ENCODE measurements at places on chromosomes 11 and 22.

- no peak for DNase-seq
Measured at GRCh38 chr11:68927280-68928135, 23.8 kb downstream of the IGHMBP2 start.

GRCh38 chr11:118537409-118537980 lies 6.5 kb downstream of the TMEM25 start:
- DNase-seq = no peak

DNA sequence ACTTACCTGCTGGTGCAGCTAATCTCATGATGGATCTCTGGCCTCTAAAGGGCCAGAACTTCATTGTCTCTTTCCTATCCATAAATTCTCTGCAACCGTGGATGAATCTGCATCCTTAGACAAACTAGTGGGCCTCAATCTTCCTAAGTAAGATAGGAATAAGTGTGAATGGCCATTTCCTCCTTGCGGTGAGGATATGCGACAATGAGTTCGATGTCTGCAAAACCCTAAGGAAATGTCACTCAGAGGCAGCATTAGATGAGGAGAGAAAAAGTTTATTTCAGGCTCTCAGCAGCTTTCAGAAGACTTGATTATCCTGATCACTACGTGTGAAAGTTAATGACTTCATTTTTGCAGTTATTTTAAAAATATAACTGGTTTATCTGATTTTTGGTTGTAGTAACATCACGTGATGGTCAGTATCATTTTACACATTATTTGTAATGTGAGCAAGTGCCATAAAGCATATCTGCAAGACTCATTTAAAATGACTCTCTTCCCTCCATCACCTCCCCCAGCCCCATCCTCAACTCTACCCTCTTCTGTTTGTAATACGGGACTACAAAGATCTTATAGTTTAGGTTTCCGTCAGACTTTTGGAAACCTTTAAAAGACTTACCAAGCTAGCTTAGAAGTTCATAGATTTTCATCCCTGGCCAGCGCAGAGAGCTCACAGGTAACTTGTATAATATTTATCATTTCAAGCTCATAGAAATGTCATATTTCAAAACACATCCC lies 10.2 kb downstream of the GRAP2 start:
- DNase-seq = no peak

DNA sequence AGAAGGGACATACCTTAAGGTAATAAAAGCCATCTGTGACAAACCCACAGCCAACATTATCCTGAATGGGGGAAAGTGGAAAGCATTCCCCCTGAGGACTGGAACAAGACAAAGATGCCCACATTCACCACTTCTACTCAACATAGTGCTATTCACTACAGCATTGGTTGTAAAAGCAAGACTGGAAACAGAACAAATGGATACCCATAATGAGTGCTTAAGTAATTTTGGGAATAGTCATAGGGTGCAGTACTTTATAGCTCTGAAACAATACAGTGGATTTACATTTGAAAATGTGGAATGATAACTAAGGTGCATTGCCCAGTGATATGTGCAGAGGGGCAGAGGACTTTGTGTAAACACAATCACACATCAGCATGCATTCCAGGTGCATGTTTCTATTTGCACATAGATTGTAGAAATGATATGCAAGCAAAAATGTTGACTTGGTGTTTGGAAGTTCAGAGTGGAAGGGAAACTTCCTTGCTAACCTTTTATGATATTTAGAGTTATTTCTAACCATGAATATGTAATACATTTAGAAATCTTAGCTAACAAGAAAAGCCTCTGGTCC lies 112.3 kb downstream of the IGLL1 start:
- DNase-seq = no peak

- no peak for DNase-seq
Measured at GRCh38 chr11:10522921-10523320, 18.1 kb downstream of the RNF141 start.

GRCh38 chr11:62048100-62048499 lies 75.7 kb upstream of the INCENP start:
- peak; percentile 67 for DNase-seq

- DNase-seq = peak; percentile 81
Measured at GRCh38 chr22:38110863-38111852, 674 bp upstream of the BAIAP2L2 start.

DNA sequence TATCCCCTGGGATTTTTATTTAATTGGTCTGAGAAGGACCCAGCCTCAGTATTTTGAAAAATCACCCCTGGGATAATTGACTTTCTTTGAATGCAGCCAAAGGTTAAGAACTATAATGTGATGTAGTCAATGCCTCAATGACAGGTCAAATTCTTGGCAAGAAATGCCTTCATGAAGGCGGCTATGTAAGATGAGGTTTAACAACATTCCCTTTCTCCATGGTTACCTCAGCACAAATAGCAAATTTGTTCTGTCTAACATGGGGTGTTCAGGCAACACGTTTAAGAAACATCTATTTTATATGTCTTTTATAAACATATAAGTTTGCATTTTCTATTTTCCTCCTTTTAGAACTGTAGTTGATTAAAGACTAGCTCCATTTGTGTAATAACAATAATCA lies 5.3 kb downstream of the SLN start:
- DNase-seq = no peak

DNA sequence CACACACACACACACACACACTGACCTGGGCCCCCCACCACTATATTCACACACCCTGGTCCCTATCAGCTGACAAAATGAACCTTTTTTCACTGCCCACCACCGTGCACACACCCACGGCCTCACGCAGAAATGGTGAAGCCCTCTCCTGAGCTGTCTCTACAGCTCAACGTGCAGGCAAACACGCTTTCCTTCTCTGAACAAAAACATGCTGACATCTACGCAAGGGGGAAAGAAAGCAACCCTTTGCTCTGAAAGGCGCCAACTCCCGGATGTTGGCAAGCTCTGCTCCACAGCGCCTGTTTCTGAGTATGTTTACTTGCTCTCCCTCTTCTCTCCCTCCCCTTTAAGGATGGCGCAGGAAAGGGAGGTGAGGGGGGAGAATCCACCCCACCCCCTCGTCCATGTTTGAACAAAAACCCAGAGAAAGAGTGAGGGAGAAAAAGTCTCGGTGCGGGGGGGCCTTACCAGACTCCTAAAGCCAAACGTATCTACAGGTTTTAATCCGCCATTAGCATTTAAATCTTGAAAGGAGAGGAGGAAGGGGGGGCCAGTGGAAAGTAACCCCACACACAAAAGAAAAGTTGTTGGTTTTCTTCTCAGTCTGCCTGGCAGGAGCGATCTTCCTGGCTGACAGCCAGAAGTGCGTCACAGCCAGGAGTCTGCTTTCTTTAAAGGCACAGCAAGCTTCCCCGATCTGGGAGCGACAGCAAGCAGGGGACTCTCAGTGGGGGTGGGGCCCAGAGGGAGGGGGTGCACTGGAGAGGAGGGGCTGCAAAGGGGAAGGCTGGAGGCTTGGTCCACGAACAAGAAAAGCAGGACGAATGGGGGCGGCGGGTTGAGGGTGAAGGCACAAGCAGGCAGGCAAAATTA lies 39.6 kb downstream of the NUMA1 start:
- peak; percentile 91 for DNase-seq

- DNase-seq = no peak
Measured at GRCh38 chr22:44172370-44173108, 8.2 kb upstream of the PARVG start.

DNA sequence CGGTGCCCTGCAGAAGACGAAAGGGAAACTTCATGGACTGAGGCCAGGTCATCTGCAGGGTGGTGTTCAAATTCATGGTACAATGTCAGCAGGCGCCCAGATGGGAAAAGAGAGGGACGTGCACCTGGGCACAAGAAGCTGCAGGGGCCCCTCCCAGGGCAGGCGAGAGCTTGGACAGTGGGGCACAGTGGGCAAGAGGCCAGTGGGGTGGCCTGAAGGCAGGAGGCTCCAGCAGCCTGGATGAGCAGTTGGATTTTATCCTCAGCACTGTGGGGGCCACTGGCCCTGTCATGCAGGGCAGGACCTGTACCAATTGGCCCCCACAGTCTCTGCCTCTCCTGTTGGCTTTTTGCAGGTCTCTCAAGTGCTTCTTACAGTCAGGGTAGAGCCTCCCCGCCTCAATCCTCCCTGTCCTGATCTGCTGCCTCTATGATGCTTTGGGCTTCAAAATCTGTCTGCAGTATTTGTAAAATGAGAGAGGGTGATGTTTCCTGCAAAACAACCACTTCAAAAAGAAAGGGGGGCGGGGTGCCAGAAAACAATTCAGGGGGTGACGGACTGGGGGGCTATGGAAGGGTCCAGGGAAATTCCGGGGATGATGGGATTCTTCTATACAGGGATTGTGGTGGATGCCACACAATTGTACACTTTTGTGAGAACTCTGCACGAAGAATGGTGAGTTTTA lies 1.7 kb upstream of the BID start:
- DNase-seq = no peak

- peak; percentile 86 for DNase-seq
Measured at GRCh38 chr11:69718147-69718546, 14.3 kb upstream of the FGF19 start.

DNA sequence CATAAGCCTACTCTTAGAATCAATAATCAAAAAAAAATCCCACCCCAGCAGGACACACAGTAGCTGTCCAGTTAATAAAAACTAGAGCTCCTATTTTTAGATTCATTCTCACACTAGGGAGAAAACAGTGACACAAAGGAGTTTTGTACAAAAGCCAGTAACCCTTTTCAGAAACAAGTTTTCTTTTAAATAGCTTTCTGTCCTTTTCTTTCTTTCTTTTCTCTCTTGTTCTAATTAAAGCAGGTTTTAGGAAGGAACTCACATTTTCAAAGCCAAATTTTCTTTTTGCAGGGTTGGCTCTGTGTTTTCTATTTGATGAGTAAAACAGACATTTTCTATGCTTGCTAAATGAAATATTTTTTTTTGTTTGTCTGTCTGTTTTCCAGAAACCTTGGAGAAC lies 1390.7 kb downstream of the FAM181B start:
- no peak for DNase-seq

GRCh38 chr11:9144828-9145227 lies 53.4 kb upstream of the SCUBE2 start:
- DNase-seq = no peak

GRCh38 chr22:48318575-48319320 lies 1508.9 kb downstream of the BRD1 start:
- peak; percentile 32 for DNase-seq

DNA sequence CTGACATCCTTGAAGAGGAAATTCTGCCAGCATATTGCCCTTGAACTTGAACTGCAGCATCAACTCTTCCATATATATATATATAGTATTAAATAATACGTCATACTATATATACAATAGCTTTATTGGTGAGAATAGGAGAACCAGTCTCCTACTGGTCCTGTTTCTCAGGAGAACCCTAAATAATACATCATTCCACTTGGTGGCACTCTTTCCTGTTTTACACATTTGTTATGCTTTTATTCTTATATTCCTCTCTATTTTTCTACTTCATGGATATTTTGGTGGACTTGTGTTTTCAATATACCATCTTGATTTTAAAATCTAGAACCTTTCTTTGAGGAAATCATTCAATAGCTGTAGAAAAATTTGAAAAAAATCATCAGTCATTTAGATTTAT lies 193.3 kb downstream of the TRPC6 start:
- DNase-seq = no peak

DNA sequence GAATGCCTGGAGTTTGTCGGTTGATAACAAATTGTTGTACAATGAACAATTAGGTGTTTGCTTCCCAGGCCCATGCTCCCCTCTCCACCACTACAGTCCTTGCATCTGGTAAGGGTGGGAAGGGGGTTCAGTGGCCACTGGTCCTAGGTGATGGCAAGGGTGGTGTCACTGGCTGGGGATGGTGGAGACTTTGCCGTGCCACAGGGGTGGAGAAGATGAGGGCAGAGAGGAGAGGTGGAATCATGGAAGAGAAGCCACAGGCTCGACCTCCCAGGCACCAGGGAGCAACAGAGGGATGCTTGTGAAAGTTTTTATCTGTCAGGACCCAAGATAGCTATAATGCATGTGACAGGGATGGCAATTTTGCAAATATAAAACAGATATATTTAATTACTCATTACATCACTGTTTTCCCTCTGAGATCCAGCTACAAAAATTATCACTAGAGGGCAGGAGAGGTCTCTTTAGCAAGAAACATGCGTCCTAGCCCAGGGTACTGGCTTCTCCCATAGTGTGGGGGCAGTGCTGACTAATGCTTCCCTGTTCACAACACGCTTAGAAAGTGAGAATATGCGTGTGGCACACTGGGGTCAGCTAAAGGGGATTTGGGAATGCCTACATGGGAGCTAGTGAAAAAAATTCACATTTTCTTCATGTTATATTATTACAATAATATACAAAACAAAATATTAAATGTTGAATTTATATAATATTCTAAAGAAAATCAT lies 49.0 kb upstream of the AMPD3 start:
- DNase-seq = peak; percentile 89

GRCh38 chr11:61747192-61747966 lies 5.1 kb upstream of the MYRF start:
- peak; percentile 92 for DNase-seq

DNA sequence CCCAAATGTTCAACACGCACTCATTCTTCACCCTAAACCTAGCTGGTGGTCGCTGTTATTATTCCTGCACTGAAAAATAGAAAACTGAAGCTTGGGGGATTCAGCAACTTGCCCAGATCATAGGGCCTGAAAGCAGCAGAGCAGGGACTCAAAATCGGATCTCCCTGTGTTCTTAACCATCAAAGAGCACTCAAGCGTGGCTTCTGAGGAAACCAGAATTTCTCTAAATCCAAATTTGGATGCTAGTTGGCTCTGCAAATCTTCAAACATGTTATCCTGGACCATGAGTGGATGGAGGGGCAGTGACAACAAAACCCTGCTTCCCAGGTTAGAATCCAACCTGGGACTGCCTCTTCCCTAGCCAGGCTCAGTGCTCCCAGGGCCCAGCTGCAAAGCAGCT lies 11.6 kb upstream of the ARAP1 start:
- no peak for DNase-seq

DNA sequence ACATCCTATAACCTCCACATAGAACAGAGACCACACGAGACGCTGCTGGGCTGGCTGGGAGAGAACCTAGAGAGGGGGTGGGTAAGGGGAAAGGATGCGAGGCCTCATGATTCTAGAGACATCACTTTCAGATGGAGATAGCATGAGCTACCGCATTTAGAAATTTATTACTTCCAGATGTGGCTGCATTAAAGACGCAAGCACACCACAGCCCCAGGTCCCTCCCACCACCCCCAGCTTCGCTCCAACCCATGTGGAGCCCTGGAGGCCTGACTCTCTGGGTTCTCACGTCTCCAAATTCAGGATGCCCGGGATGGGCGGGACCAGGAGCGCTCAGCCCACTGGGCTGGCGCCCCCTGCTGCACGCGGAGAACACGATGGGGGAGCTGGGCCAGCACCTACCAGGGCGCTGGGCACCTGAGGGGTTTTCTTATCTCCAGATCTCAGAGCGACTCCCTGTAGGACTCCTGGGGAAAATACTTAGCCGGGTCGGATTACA lies 13.6 kb downstream of the MRPL21 start:
- DNase-seq = peak; percentile 79

DNA sequence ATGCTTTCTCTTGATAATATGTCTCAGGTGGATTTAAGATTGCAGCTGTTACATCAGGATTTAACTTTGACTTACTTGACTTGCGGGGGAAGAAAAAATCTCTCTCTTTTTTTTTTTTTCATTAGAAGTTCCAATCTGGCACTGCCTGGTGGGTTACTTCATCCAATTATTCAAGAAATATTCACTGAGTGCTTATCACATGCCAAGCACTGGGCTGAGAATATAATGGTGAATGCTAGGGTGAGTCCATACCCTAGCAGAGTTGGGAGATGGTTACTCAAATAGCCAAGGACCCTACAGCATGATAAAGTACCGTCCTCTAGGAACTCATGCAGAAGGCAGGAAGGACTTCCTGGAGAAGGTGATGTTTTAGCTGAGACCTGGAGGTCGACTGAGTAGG lies 57.9 kb upstream of the EIF3D start:
- DNase-seq = no peak

GRCh38 chr11:114123692-114124330 lies 64.3 kb downstream of the ZBTB16 start:
- DNase-seq = no peak
